CD8-positive, alpha-beta memory T cell (primary cell): ENCODE measurements at places on chromosomes 1 and 21.

- peak; percentile 22 for DNase-seq
Measured at GRCh38 chr1:204072931-204073836, at the start of gene SOX13. Gene SOX13, plus strand, starts transcription at chr1:204073115. Its CDS starts 39,801 bp downstream, at chr1:204112916.

DNA sequence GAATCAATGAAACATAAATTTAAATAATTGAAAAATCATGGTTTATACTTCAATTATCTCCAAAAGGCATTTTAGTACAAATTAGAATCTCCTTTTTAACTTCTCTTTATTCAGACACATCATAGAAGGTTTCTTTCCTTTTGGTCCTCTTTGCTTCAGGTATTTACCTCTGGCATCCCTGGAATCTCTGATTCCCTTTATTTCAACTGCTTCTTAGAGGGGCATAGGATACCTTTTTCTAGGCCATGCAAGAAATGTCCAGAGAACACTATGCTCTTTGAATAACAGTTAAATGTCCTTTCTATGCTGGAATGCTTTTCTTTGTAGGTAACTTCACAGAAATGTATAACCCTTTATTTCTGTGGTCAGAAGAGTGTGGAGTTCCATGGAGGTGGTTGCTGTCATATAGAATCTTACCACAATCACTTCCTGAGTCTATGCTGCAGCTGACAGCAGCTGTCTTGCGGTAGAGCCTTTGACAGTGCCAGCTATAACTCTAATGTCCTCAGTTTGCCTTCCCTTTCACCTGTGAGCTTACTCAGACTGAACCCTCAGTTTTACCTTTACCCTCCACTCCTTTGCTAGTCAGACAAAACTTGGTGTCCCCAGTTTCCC, 8.6 kb downstream of the LAMC2 start:
- peak; percentile 16 for DNase-seq

GRCh38 chr21:41110664-41111063, 57.3 kb upstream of the BACE2 start:
- DNase-seq, result no peak

DNA sequence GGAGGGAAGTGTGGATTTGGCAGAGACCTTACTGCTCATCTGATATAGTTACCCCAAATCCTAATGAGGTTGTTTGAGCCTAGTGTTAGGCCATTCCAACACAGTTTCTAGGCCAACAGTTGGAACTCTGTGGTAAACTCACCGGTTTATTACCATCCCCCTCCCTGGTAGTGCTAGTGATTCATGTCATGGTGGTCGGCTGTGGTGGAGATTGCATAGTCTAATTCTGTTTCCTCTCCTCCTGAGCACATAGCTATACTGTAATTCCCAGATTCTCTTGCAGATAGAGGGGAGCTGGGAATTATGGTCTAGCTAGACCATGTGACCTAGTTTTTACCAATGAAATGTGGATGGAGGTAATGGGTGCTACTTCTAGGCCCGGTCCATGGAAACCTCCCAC, 123.7 kb upstream of the KIF26B start:
- DNase-seq, result no peak

GRCh38 chr1:12051361-12051760, 11.7 kb upstream of the TNFRSF8 start:
- no peak for DNase-seq

GRCh38 chr1:22878626-22879025, 94.0 kb downstream of the LACTBL1 start:
- DNase-seq, result no peak

DNA sequence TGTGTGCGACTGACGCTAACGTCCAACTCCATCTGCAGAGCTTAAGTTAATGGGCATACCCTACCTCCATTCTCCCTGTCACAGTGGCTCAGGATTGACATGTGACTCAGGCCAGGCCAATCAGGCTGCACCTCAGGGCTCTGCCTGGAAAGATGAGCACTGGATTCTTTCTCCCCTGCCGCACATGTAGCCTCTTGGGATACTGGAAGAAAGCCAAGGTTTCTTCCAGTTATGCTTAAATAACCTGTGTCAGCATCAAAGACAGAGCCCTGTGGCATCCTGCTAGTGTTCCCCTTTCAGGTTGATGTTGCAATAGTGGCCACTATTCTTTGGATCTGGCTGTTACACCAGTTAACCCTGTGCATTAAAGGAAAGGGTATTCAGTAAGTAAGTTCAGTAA, 55.0 kb upstream of the SYT6 start:
- no peak for DNase-seq

GRCh38 chr1:31318146-31318545, 21.3 kb downstream of the ZCCHC17 start:
- no peak for DNase-seq

DNA sequence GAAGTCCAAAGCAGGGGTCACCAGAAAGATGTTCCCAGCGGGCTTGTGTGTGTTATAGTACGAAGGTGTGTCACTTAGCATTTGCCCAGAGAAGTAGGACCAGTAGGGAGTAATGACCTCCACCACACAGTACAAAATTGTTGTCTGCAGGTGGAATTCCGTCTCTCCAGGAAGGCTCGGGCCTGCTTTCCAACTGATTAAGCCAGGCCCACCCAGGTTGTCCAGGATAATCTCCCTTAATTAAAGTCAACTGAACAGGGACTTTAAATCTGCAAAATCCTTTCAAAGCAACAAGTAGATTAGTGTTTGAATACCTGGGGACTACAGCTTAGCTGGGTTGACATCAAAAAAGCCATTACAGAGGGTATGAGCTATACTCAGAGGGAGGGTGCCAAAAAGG, 131.3 kb downstream of the BACH1 start:
- no peak for DNase-seq

- DNase-seq, result no peak
Measured at GRCh38 chr1:27605300-27605766, 1.4 kb upstream of the AHDC1 start.

- DNase-seq, result no peak
Measured at GRCh38 chr21:42432695-42433094, 29.0 kb downstream of the UBASH3A start.

DNA sequence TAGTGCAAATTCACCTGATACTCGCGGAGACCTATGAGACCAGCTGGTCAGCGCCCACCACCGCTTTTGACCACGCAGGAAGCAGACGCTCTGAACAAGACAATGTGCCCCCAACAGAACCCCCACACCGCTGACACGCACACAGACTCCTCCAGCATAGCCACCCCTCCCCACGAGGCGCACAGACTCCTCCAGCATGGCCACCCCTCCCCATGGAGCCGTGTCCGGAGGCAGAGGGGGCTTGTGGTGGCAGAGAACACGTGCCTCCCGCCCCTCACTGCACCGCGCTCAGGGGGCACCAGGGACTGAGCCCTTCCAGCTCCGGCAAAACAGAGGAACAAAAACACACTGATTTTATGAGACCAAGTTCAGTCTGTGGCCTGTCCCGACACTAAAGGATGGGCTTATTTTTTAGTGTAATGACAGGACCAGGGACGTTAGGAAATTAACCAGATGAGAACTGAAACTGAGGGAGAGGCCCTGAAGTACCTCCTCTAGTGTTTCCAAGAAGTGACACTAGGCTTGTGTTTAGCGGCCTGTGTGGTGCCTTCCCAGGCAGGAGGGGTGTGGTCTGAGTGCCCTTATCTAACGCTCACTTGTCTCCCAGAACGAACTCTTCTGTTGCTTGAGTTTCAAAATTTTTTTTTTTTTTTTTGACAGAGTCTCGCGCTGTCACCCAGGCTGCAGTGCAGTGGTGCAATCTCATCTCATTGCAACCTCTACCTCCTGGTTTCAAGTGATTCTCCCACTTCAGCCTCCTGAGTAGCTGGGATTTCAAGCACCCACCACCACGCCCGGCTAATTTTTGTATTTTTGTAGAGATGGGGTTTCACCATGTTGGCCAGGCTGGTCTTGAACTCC, 10.0 kb upstream of the AGPAT3 start:
- no peak for DNase-seq

DNA sequence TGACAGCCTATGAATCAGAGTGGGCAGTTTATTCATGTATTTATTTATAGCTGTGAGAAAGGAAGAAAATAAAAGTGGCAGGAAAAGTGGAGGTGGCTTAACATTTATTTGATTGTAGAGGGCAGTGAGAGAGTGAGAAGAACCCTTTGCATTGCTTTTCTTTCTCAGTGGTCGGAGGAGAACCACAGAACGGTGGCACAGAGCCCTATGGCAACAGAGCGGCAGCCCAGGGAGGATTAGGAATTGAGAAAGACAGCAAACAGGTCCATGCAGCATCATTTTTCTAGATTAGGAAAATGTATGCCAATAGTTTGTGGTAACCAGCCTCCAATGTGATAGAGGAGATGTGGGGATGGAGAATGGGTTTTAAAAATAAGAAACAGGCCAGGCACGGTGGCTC, 53.1 kb downstream of the NMNAT2 start:
- no peak for DNase-seq

- DNase-seq, result no peak
Measured at GRCh38 chr1:164137273-164137925, 421.6 kb upstream of the PBX1 start.

- no peak for DNase-seq
Measured at GRCh38 chr1:174689524-174689923, 241.8 kb downstream of the GPR52 start.

GRCh38 chr1:167717351-167717750, 4.4 kb upstream of the MPZL1 start:
- DNase-seq, result no peak

GRCh38 chr1:43358121-43358745, 548 bp upstream of the CDC20 start:
- no peak for DNase-seq

- no peak for DNase-seq
Measured at GRCh38 chr1:234893725-234894630, 234.7 kb downstream of the TOMM20 start.

DNA sequence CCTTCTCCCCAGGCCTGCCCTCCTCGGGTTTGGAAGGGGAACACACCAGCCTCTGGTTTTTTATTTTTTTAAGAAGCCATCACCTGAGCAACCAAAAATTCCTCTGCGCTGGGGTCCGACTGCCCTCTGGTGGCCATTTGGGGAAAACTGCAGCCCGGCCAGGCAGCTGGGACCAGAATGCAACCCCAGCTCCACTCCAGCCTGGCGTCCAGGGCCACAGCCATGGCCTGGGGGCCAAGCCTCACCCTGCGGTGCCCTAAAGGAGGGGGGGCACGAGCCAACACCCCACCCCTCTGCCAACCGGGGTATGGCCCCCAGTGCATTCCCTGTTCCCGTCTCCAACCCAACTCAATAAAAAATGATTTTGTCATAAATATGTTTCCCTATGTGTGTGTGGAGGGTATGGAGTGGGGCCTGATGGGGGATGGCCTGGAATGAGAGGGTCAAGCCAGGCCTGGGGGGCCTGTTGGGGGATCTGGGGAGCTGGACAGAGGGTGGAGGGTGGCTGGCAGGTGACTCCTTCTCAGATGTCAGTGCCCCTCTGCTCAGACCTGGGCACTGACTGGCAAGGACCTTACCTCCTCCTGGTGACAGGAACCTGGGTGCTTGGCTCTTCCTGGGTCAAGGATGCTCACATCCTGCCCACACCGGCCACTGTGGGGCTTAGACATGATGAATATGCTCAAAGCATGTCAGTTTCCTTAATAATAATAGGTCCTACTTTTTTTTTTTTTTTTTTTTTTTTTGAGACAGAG, 3.2 kb downstream of the GPR3 start:
- peak; percentile 82 for DNase-seq

DNA sequence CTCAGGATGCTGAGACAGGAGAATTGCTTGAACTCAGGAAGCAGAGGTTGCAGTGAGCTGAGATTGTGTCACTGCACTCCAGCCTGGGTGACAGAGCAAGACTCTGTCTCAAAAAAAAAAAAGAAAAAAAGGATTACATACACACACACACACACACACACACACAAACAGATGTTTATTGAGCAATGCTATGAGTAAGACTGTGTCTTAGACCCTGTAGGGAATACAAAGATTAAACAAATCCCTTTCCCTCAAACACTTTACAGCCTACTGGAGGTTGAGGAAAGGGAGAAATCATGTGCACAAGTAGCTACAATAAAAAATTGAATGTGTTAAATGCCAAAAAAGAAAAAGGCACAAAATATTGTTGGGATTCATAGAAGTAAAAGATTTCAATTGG, 58.1 kb downstream of the RPAP2 start:
- no peak for DNase-seq

GRCh38 chr1:245464290-245464689, 309.5 kb downstream of the KIF26B start:
- no peak for DNase-seq

GRCh38 chr1:236287757-236288619, 6.2 kb upstream of the ERO1B start:
- DNase-seq, result no peak

DNA sequence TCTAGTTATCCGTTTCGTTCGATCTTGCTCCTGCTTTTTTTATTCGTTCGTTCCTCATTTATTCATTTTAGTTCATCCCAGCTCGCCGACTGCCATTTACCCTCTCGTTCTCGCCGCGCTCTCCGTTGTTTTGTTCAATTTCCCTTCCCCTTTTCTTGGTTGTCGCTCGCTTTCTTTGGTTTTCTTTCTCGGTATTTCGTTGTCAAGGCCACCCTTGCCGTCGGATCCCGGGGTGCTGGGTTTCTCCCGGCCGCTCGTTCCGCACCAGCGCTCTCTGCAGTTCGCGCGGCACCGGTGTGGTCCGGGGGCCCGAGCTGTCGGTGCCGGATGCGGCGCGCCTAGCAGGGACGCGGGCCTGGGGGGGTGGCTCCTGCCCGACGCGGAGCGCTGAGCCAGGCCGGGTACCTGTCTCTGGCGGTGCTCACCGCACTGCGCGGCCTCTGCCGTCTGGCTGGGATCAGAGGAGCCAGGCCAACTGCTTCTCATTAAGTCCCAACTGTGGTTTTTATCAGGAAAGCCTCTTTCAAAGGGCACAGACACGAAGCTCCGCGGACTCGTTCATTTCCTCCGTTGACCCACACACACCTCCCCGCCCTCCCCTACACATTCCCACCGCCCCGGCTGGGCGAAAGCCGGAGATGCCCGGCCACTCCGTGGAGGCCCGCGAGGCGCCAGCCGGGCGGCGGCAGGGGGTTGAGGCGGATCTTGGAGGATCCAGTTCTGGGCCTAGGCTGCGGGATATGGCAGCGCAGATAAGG, 1.6 kb downstream of the ALX3 start:
- DNase-seq, result peak; percentile 30

- no peak for DNase-seq
Measured at GRCh38 chr21:35954066-35954465, 106.3 kb downstream of the SETD4 start.

DNA sequence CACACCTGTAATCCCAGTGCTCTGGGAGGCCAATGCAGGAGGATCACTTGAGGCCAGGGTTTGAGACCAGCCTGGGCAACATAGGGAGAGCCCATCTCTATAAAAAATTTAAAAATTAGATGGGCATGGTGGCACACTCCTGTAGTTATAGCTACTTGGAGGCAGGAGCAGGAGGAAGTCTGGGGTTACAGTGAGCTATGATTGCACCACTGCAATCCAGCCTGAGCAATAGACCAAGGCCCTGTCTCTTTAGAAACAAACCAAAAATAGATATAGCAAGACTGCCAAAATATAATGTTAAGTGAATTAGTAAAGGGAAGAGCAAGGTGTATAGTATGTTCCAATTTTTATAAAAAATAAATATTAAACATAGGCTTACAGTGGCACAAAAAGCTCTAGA, 28.8 kb downstream of the PLEKHO1 start:
- no peak for DNase-seq

GRCh38 chr1:209768354-209768774, 12.5 kb downstream of the TRAF3IP3 start:
- DNase-seq, result peak; percentile 86
